Fibroblast of skin of left quadriceps (primary cell): ENCODE measurements at places on chromosomes 2 and 18.

GRCh38 chr2:60779426-60779825, 23.4 kb downstream of the PAPOLG start:
- DNase-seq = no peak

DNA sequence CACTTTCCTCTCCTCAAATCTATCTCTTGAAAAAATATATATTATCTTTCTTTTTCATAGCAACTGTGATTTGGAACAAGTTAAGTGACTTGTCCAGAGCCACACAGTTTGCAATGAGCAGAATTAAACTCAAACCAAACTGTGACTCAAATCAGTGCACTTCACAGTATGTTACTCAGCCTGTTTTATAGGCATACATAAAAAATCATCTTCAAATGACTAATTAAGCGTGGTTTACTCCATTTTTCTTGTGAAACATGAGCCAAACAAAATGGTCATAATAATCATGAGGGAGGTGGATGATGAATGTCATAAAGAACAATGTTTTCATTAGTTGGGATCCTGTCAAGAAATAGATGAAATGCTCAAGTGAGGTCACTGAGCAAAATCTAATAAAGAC, 6.1 kb upstream of the CCDC178 start:
- DNase-seq = no peak

- peak; percentile 70 for DNase-seq
These were observed 220.0 kb upstream of the CYP26B1 start for GRCh38 chr2:72367530-72368225.

GRCh38 chr18:54240629-54241107, 16.2 kb upstream of the MBD2 start:
- DNase-seq = no peak
